ENCODE measurements at places on chromosomes 5 and 9.

DNA sequence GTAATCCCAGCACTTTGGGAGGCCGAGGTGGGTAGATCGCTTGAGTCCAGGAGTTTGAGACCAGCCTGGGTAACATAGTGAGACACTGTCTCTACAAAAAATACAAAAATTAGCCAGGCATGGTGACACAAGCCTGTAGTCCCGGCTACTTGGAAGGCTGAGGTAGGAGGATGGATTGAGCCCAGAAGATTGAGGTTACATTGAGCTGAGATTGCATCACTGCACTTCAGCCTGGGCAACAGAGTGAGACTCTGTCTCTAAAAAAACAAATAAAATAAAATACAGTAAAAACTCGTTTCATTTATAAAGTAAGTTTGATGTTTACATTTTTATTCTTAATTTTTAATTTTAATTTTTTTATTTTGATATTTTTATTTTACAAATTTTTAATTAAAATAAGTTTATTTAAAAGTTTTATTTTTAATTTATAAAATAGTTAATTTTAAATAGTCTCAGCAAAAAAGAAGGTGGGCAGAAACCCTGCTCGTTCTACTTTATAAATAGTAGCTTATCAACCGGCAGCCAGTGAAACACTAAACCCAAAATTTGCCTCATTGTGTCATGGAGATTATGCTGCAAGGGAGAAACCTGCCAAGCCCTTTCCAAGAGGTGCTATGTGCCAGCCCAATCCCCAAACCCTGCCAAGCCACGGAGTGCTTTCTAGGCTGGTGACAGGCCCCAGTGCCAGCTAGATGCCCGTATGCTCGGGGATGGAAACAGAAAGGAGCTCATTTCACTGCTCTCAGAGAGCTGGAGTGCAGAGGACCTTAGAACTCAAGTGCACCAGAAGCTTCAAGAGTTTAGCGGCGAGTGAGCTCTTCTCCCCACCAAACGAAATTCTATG is 38.9 kb downstream of the SERINC5 start:
- DNase-seq = no peak

GRCh38 chr5:82178378-82178777 is 99.8 kb downstream of the RPS23 start:
- no peak for DNase-seq

DNA sequence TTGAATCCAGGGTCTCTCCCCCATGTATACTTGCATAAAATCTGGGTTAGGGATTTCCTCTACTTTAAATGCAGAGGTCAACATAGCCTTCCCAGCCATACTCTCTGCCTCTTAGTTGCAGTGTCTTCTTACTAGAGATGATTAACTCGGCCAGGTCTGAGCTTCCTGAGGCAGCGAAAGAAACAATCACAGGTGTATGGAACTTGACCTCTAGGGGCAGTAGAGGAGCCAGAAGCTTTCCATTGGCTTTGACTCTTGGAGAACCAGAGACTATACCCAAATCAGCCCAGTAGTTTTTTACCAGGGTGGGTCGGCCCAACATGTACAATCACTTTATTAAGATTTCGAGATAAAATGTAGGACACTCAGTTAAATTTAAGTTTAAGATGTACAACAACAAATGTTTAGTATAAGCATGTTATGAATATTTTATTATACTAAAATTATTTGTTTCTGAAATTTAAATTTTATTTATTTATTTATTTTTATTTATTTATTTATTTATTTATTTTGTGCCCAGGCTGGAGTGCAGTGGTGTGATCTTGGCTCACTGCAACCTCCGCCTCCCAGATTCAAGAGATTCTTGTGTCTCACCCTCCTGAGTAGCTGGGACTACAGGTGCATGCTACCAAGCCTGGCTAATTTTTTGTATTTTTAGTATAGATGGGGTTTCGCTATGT is 48.0 kb upstream of the DMRT3 start:
- peak; percentile 9 for DNase-seq

GRCh38 chr9:31005086-31005665 is 1379.3 kb upstream of the ACO1 start:
- DNase-seq = no peak

GRCh38 chr5:76413746-76414145 is 10.7 kb downstream of the IQGAP2 start:
- DNase-seq = no peak

DNA sequence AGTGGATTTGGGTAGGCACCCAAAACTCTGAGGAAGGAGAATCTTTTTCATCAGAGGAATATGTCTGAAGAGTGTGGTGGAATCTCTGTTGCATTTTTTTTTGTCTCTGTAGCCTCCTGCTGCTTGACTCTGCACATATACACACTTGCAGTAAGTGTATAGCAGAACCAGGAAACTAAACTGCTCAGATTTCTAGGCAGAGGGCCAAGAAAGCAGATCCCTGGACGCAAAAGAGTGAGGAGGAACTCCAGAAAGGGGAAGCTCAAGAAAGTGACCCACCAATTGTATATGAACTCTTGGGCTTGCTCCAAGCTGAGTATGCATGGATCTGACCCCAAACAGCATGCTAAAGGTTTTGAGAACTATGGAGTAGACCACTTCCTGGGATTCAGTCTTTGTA is 181.8 kb downstream of the GADD45G start:
- DNase-seq = no peak
